ENCODE measurements at places on chromosomes 6 and 20.
A peak's percentile ranks its signal among the peaks of the same experiment; 100 is the strongest.

DNA sequence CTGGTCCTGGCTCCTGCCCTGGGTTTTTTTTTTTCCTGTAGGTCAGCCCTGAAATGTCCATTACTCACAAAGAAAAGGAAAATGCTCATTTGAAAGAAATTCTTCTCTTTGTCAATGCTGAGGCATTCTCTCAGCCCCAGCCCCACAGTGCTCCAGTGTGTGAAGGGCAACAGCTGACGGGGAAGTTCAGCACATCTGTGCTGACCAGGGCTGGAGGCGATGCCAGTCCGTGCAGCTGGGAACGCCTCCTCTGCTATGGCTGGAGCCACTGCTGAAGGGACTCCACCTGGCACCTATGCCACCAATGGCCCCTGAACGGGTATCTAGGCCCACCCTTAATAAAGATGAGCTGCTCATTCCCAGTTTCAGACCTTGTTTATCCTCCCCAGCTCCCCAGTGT lies 71.9 kb upstream of the SLCO4A1 start:
- DNase-seq = no peak

- peak; percentile 61 for DNase-seq
These were observed 35.4 kb downstream of the BFSP1 start for GRCh38 chr20:17495826-17496225.

- no peak for DNase-seq
These were observed 764.8 kb upstream of the ADGRB3 start for GRCh38 chr6:67870321-67870720.

DNA sequence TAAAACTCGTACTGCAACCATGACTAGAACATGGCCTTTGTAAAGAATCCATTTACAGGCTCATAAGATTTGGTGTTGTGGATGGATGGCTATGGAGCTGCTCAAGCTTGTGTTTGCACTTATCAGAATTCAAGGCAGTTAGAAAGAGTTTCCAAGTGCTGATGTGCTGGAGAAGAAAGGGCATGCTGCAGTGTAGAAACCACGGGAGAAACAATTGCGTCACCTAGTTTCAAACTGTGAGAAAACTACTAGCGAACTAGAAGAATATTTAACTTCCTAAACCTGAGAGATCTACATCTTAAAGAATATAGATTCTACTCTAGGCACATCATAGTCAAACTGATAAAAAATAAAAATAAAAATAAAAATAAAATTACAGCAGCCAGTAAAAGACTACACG lies 116.2 kb downstream of the SGK1 start:
- DNase-seq = no peak

- no peak for DNase-seq
These were observed 397.6 kb downstream of the RNF144B start for GRCh38 chr6:18784794-18785193.

- no peak for DNase-seq
These were observed 134.0 kb upstream of the ARMC2 start for GRCh38 chr6:108714101-108714765.

DNA sequence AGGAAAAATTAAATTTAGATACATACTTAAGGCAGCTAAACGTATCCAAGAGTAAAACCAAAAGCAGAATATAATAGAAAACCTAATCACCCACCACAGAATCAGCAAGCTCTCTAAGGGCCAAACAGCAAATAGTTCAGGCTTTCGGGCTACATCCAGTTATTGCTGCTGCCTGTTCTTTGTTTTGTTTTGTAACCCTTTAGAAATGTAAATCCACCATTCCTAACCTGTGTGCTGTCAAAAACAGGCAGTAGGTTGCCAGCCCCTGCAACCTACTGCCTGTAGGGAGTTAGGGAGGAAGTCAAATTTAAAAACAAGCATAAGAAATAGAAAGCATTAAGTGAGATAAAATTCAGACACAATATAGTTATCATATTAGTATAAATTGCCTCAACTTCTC lies 225.9 kb downstream of the PTPRT start:
- no peak for DNase-seq

GRCh38 chr6:116422238-116422637 lies 38.9 kb upstream of the CALHM6 start:
- DNase-seq = no peak

GRCh38 chr20:21498195-21498594 lies 15.7 kb downstream of the NKX2-2 start:
- no peak for DNase-seq

DNA sequence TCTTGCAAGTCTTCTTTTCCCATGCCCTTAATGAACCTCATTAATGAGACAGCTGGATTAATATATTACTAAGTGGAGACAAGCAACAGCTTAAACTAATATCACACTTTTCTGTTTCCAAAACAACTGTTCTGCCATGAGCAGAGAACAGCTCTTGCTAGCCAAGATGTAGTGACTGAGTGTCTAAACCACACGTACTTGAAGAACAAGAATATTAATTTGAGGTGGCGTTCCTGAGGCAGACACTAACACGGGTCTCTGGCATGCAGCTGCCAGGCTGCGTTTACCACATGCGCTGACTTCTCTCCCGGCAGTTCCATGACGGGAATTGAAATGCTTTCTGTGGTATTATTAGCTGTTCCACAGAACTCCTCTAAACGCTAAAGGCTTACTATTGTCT lies 80.6 kb downstream of the FNDC1 start:
- DNase-seq = no peak

DNA sequence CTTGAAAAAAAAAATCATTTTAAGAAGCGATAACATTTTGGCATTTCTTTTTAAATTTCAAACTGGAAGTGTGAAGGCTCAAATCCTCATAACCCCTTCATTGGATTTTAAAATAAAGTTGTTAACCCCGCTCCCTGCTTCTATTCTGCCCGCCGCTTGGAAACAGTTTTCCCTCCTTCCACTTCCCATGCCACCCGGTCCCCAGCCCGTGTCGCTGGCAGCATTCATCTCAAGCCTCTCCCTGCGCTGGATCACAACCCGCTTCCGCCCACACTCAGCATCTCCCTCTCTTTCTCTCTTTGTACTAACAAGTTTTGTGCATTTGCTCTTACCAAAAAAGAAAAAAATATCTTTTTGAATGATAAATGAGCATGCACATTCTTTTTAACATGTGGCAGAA lies 15.4 kb upstream of the PDE10A start:
- DNase-seq = no peak

- no peak for DNase-seq
These were observed 16.0 kb downstream of the HLA-DPA1 start for GRCh38 chr6:33057222-33058150.

DNA sequence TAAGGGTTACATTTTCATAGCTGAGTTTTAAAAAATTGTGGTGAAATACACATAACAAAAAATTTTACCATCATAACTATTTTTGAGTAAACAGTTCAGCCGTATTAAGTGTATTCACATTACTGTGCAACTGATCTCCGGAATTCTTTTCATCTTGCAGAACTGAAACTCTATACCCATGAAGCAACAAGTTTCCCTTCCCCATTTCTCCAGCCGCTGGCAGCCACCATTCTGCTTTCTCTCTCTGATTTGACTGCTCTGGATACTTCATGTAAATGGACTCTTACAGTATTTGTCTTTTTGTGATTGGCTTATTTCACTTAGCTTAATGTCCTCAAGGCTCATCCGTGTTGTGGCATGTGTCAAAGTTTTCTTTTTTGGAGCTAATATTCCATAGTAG lies 341.6 kb downstream of the QKI start:
- no peak for DNase-seq

- no peak for DNase-seq
These were observed 162.6 kb downstream of the MMUT start for GRCh38 chr6:49300443-49300842.

DNA sequence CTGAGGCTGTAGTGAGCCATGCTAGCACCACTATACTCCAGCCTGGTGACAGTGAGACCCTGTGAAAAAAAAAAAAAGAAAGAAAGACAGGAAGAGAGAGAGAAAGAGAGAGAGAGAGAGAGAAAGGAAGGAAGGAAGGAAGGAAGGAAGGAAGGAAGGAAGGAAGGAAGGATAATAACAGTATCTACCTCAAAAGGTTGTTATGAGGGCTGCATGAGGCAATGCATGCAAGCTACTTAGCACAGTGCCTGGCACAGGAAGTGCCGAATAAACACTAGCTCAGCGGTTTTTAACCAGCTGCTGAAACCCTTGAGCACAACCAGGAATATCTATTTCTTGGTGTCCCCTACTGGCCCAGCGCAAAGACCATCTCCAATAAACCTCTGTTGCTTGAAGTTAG lies 62.3 kb upstream of the TBC1D7 start:
- DNase-seq = no peak

- peak; percentile 28 for DNase-seq
These were observed 7.2 kb upstream of the LCA5 start for GRCh38 chr6:79544299-79544927.

GRCh38 chr6:107731422-107732319 lies 92.4 kb downstream of the SCML4 start:
- DNase-seq = no peak

- DNase-seq = no peak
These were observed 30.8 kb upstream of the CEP162 start for GRCh38 chr6:84258268-84258667.

DNA sequence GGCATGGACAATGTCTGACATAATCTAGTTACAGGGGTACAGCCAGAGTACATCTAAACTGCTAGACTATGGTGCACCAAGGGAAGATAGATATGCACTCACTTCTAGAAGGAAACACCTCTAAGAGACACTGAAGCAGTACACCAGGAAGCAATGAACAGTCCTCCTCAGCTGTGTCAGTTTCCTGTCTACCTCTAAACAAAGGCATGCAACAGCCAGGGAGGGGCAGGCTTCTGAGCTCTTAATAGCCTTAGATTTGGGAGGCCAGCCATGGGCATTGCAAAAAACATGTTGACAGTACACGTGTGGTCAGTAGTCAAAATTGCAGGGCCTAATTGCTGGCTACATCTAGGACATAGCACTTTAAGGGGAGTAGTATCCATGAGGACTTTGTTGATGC lies 21.4 kb downstream of the CRYBG1 start:
- DNase-seq = no peak

DNA sequence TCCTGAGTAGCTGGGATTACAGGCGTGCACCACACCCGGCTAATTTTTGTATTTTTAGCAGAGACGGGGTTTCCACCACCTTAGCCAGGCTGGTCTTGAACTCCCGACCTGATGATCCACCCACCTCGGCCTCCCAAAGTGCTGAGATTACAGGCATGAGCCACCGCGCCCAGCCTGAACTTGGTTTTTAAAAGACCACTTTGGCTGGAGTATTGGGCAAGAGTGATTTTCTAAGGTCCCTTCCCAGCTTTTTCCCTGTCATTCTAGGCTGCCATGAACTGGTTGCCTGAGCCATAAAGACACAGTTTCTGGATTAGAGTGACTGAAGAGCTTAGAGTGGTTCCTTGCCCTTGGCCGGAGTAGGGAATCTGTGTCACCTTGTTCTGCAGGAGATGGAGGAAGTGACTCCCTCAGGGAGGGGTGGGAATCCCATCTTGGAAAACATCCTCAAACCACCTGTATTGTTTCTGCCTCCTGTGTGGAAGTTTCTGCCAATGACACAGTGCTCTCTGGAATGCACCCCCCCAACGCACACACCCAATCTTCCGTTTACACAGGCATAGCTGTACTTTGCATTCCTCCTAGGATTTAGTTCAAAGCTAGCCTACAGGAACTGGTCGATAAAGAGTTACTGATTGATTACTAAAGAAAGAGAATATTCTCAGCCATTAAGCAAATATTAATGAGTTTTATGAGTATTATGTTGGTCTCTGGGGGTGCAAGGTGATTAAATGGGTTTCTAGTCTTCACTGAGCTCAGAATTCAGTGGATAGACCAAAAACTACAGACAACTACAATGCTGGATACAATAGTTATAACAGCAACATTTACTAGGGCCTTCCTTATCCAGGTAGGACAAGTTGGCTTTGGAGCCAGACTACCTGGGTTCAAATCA lies 18.2 kb downstream of the BCL2L1 start:
- no peak for DNase-seq

GRCh38 chr20:5680192-5680591 lies 70.0 kb upstream of the SHLD1 start:
- DNase-seq = no peak

DNA sequence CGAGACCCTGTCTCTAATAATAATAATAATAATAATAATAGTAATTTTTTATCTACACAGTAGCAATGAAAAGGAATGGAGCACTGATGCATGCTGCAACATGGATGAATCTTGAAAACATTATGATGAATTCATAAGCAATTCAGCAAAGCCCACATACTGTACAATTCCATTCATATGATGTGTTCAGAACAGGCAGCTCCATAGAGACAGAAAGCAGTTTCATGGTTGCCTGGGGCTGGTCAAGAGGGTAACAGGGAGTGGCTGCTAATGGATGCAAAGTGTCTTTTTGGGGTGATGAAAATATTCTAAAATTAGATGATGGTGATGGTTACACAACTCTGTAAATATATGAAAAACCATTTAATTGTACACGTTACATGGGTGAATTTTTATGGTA lies 43.6 kb downstream of the SLC24A3 start:
- DNase-seq = no peak
